ENCODE measurements at places on chromosomes 11 and 22.

DNA sequence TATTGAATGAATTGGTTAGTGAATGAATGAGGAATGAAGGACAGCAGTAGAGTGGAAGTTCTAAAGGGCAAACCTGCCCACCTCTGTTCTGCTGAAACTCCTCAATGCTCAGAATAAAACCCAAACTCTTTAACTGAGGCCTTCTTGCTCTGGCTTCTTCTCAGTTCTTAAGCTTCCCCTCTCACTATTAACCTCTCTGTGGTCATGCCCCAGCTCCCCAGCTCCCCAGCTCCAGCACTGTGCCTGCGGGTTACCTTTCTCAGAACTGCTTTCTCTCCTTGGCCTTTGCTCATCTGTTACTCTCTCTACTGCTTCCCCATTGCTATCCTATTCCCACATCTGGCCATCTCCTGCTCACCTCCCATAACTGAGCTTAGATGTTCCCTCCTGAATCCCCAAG, 137.4 kb downstream of the NXPE2 start:
- no peak for DNase-seq

- no peak for DNase-seq
Observed at GRCh38 chr11:45209891-45210699, 63.7 kb downstream of the PRDM11 start.

DNA sequence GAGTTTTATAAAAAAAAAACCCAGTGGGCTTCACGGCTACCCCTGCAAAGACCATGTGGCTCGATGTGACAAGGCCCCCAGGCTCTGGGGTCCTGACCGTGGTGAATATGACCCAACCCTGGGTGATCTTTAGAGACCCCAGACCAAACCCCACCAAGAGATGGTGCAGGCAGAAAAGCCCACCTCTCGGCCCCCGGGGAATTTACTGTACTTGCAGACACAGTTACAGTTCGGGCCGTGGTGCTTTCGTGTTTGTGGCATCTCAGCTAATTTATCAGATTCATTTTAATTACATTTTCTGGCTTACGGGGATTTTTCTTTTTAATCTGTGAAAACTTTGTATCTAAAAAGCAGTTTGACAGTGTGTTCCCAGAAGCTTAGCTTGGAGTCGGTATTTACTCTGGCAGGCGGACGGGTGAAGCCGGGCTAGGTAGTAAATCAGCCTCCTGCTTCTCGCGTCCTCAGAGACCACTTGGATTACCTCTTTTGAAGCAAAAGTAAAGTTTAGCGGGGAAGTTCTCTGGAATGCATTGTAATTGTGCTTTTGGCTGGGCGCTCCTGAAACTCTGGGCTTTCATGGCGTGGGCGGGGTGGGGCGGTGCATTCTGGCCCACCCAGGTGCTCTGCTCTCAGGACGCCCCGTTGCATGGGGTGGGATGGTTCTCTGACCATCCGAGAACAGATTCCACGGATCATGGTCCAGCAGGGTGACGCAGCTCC, 25.3 kb downstream of the ANO1 start:
- no peak for DNase-seq

DNA sequence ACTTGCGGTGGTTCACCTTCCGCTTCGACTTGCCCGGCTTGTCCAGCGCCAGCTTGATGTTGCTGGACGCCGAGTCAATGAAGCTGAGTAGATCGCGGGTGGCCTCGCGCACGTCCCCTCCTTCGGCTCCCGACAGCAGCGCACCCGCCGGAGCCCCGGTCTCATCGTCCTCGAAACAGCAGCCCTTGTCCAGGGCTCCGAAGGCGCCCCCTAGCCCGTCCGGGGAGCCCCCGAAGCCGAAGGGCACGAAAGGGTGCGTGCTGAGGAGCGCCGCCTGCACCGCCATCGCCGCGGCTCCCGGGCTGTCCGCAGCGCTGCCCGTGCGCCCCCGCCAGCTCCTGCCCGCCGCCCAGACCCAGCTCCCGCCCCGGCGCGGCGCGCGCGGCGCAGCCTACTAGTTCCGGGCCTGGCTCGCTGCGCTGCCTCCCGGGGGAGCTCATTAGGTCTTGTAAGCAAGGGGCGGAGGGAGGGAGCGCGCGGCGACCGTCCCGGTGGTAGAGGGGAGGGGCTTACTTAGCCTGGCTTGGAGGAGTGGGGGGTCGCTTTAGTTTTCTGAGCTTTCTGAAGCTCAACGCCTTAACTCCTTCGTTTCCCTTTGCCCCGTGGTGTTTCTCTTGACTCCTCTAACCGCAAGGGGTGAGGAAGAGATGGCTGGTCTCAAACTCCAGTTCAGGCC, at the start of gene FAM181B:
Gene FAM181B (minus strand): TSS at position 421 of the 676 bp plus-strand sequence. CDS start 135 bp downstream, at position 286.
- no peak for DNase-seq

DNA sequence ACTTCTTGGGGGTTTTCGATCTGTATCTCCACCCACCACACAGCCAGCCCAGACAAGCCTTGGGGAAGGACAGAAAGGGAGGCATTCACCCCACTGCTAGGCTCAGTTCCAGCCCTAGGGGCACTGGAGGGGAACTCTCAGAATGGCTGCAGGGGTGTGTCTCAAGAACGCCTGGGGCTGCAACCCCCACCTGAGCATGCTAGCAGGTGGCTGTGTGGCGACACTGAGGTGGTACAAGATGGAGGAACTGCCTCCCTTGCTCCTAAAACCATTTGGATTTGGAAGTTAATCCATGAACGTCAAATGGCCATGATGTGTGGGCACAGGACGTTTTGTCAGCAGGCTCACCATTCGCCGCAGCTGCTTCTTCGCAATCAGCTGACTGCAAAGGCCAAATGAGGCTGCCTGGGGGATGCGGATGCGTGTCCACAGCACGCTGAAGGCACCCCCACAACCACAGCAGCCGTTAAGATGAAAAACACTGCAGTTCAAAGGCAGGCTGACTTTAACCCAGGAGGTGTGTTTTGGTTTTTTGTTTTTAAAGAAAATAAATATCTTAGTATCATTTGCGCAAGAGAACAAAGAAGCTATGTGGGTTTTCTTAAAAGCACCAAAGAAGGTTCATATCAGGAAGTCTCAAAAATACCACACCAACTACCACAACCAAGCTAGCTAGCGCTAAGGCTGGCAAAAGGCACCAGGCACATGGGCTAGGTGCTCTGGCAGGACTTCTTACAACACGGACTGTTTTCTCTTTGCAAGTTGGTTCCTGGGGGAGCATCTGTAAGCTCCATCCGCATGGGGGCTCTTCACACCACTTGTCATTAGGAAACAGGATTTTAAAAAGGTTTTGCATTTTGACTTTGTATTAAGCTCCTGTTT, 22.2 kb upstream of the NAP1L4 start:
- DNase-seq, result no peak

DNA sequence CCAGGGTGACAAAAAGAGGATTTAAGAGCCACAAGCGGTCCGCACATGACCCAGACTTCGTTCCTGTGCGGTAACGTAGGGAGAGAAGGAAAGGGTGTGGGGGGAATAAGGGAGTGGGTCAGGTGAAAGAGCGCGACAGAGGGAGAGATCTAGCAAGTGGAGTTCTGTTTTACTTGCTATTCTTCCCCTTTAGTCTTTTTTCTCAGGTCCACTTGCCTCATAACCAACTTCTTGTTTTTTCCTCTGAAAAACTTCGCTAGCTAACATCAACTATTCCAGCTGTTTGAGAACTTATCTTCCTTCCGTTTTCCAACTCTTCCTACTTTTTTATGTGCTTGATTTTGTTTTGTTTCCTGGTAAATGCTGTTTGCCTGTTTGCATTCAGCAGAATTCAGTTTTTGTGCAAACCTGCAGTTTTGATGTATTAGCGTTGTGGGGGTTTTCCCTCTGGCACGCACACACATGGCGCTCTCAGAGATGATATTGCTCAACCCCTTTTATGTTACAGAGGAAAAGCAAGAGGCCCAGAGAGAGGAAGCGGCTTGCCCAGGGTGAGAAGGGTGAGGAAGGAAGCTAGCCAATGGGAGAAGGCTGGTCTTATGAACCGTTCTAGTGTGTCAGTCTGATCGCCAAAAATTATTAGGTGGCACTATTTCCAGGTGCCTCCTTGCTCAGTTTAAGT, 592 bp upstream of the CTSC start:
- no peak for DNase-seq

GRCh38 chr11:35174666-35175065, 35.7 kb downstream of the CD44 start:
- peak; percentile 76 for DNase-seq

- DNase-seq, result no peak
Observed at GRCh38 chr22:48902001-48902869, 925.4 kb downstream of the BRD1 start.

DNA sequence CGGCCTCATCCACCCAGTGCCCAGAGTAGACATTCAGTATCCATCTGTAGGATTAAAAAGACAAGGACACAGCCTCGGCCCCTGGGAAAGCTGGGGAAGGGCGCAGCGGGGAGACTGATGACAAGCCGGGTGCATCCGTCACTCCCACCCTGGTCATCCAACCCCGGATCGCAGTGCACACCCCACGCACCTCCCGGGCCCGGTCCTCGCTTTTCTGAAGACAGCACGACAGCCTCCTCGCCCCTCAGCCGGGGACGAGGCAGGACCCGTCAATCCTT, 1.1 kb downstream of the FCHSD2 start:
- no peak for DNase-seq

GRCh38 chr22:20724676-20725454, 49.0 kb upstream of the SERPIND1 start:
- DNase-seq, result no peak

DNA sequence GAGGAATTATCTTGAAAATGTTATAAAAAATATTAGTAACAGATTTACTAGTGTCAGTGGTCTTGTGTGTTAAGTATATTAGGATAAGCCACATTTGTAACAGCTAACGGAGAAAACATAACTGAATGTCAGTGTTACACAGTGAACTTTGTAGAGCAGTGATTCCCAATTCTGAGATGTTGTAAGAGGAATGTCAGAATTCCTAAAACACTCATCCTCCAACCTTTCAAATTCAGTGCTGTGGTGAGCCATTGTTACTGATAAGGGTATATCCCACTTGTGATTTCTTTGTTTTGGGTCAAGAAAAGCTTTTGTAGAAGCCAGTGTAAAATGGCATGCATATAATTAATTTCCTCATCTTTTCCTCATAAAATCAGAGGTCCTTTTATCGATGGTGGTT, 61.9 kb downstream of the ARHGEF12 start:
- DNase-seq, result peak; percentile 13

DNA sequence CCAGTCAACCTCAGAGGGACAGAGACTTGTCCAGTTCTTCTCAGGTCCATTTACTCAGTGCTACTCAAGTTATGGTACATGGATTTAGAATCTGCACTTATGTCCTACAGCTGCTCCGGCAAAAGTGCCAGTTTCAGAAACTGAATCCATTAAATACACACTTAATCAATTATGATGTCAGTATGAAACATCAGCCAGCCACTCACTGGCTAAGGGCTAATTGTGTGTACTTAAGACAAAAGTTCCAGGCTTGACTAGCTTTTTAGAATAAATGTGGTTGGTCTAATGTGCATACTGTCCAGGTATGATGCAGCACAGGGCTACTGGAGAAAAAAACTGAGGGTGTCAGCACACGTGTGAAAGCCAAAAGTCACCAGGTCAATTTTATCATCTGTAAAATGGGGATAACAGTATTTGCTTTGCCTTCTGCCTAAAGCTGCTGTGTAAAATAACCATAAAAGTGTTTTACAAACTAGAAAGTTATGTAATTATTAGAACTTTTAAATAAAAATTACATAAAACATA, 55.4 kb upstream of the CYP2D6 start:
- DNase-seq, result no peak

DNA sequence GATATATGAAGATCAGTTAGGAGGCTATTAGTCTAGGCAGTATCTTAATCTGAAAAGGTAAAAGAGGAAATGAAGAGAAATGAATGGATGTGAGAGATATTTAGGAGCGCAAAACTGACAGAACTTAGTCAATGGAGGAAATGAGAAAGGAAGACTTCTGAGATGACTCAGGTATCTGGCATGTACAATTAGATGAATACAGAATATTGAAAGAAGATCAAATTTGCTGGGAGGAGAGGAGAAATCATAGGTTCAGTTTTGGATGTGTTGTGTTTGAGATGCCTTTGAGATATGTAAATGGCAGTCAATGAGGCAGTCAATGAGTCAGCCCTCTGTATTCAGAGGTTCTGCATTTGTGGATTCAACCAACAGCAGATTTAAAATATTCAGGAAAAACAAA, 42.9 kb upstream of the GAB2 start:
- no peak for DNase-seq

DNA sequence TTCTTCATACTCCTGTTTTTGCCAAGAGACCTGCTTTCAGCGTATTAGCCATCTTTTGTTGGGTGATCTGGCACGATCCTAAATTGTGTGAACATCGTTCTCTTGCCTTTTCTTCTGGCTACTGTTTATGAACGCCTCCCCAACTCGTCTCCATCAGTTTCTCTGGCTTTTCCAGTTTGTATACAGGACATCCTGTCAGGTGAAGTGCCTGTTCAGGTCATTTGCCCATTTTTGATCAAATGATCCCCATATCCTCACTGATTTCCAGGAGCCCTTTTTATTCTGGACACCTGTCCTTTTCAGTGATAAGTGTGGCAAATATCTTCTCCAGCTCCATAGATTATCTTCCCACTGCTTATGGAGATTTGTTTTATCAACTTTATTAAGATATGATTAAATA, 22.5 kb upstream of the SYT8 start:
- DNase-seq, result no peak

- DNase-seq, result no peak
Observed at GRCh38 chr11:43419460-43419859, 60.7 kb downstream of the TTC17 start.

GRCh38 chr11:105823495-105824033, 198.5 kb downstream of the MSANTD4 start:
- DNase-seq, result no peak

DNA sequence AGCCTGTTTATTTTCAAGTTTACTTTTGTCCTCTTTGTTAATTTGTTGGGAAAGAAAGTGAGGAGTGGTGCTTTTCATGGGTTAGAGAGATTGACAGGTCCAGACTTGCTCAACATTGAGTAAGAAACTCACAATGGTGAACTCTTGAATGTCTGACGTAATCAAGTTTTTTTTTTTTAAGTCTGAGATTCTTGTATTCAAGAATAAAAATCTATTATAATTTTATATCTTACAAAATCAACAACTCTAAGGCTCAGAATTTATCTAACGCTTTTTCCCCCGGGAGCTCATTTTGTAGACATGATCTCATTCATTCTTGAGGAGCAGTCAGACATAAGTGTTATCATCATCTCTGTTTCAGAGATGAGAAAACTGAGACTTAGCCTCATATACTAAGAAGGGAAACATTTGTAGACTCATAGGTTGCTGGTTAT, 39.1 kb upstream of the SPTBN2 start:
- no peak for DNase-seq

GRCh38 chr11:68116126-68116525, 5.1 kb downstream of the CHKA start:
- DNase-seq, result no peak

- no peak for DNase-seq
Observed at GRCh38 chr22:27197052-27197451, 539.7 kb downstream of the MIAT start.

GRCh38 chr11:12139144-12139881, 28.9 kb downstream of the MICAL2 start:
- DNase-seq, result no peak

DNA sequence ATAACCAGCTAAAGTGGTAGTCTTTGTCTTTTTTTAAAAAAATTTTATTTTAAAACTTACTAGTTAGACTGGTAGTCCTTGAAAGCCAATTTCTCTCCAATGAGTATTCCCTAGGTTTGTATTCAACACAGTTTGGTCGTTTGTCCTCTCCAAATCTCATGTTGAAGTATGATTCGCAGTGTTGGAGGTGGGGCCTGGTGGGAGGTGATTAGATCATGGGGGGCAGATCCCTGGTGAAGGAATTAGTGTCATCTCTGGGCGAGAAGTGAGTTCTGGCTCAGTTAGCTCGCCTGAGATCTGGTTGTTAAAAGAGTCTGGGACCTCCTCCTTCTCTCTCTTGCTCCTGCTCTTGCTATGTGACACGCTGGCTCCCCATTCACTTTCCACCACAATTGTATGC, 18.0 kb downstream of the FLI1 start:
- DNase-seq, result no peak

- DNase-seq, result no peak
Observed at GRCh38 chr11:122044086-122044485, 71.9 kb downstream of the BLID start.
